HFFc6 (cell line): ENCODE measurements at places on chromosomes 2 and 18. TPM values are rescaled to one million over a fixed set of nuclear protein-coding genes. Genes with fewer than 3 reads are reported as not detected.

DNA sequence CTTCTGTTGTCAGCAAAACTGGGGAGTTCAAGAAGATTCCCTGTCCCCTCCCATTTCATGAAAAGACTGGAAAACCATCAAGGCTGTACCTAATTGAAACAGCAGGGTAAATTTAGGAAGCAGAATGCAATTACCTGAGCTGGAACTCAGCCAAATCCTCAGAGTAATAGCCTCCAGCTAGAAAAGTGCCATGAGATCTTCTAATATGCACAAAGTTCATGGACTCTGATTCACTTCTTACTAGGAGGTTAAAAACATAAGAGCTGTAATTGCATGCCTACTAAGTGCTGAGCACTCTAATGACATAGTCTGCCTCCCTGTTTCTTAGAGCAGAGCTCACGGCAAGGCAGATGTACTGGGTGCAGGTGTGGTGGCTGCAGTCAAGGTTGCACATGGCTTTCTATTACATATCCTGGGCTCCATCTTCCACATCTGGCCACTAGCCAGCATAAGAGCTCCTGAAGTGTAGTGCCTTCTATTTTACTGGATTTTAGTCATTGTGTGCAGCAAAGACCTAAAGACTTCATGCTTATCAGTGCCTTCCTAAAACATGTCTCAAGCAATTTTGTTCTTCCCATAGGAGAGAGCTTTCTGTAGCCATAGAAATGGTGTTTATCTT lies 341.7 kb downstream of the PTPRM start:
- H3K27me3 ChIP-seq, result no peaks in the 10 kb centered on the region
- DNase-seq, result no peak
- peaks cover 22% of the 10 kb centered on the region for H3K4me1 ChIP-seq

GRCh38 chr18:69217196-69218000 lies 183.3 kb upstream of the DOK6 start:
- H3K36me3 ChIP-seq, result no peaks in the 10 kb centered on the region
- no peak overlapping the region for H3K27ac ChIP-seq
- H3K4me3 ChIP-seq, result no peak overlapping the region
- no peaks in the 10 kb centered on the region for H3K4me1 ChIP-seq
- no peak for DNase-seq
- H3K27me3 ChIP-seq, result no peaks in the 10 kb centered on the region

DNA sequence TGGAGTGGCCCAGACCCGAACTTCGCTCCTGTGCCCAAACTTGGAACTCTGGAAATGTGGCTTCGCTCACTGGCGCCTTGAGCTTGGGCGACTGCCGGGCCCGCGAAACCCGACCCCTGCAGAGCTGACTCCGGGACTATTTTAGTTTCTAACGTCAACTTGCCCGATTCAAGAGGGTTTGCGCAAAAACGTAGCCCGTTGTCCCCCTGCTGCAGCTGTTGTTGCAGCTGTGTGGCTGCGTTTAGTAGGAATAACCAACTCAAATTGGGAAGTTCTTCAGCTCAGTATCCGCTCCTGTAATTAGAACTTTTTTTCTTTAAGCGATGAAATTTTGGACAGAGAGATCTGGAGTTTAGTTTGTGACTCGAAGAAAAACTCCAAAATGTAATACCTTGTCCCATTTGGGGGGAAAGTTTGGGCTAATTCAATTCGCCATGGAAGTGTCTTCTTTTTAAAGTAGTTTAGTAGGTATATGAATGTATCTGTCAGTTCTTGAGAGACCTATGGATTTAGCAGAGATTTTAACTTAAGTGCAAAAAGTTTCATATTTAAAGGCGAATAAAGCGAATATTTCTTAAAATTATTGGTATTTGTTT lies 559 bp downstream of the MYL12A start:
- H3K27me3 ChIP-seq, result peaks cover 7% of the 10 kb centered on the region
- H3K4me1 ChIP-seq, result peaks cover 62% of the 10 kb centered on the region
- DNase-seq, result no peak
- peak overlapping the region; percentile 91 for H3K4me3 ChIP-seq
- H3K36me3 ChIP-seq, result peaks cover 34% of the 10 kb centered on the region
- peak overlapping the region; percentile 99 for H3K27ac ChIP-seq

GRCh38 chr2:104043864-104044263 lies 810.1 kb upstream of the POU3F3 start:
- H3K36me3 ChIP-seq, result no peaks in the 10 kb centered on the region; the same call in 1 of the 2 replicates
- no peaks in the 10 kb centered on the region for H3K27me3 ChIP-seq
- no peaks in the 10 kb centered on the region for H3K4me1 ChIP-seq

GRCh38 chr2:162126111-162126519 lies 25.9 kb downstream of the GCG start:
- H3K4me3 ChIP-seq, result no peak overlapping the region
- H3K27ac ChIP-seq, result no peak overlapping the region

MBP gene
- 0.05 and 0.23 TPM in 2 replicates for total RNA-seq

CYP26B1 gene
- 0.14 and 0.21 TPM in 2 replicates for total RNA-seq
